ENCODE measurements at places on chromosomes 12 and 14. TPM values are rescaled to one million over a fixed set of nuclear protein-coding genes. Genes with fewer than 3 reads are reported as not detected.
A peak's percentile ranks its signal among the peaks of the same experiment; 100 is the strongest.

- DNase-seq, result peak; percentile 98
- H3K4me1 ChIP-seq, result peaks cover 64% of the 10 kb centered on the region
- peak overlapping the region; percentile 41 for H3K4me3 ChIP-seq
- peak overlapping the region; percentile 95 for H3K27ac ChIP-seq
These were observed 3.0 kb upstream of the CORO1C start for GRCh38 chr12:108734200-108734906.

The RASAL1 gene
- polyA plus RNA-seq, result not detected

GRCh38 chr12:52232203-52232673 lies 805 bp upstream of the KRT7 start:
- no peak overlapping the region for H3K27ac ChIP-seq
- no peaks in the 10 kb centered on the region for H3K4me1 ChIP-seq
- DNase-seq, result no peak

DNA sequence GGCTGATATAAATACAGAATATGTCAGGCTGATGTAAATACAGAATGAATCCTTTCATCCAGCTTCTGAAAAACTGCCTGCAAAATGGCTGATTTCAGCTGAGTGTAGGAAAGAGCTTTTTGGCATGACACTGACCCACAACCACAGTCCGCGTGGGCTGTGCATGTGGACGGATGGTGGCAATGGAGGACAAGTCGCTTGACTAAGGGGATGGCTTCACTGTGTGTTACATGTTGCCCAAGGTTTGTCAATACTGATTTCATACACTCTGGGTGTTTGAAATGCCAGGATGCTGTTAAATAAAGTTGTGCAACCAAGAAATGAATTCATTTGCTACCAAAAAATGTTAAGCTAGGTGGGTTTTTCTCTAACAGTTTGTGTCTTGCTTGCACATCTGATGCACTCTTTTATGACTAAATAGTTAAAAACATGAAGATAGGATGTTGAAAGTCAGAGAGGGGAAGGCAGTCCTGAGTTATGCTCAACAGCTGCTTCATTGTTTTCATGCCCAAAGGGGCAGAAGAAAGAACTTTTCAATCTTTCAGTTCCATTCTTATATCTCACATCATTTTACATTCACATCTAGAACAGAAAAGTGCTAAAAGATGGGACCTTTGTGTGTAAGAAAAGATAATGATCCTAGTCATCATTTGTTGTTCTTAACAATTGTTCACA lies 36.5 kb upstream of the OVCH1 start:
- H3K4me1 ChIP-seq, result no peaks in the 10 kb centered on the region
- H3K4me3 ChIP-seq, result no peak overlapping the region
- H3K27ac ChIP-seq, result no peak overlapping the region

GRCh38 chr14:103201801-103202200 lies 78.5 kb downstream of the TNFAIP2 start:
- no peak overlapping the region for H3K4me3 ChIP-seq
- no peak overlapping the region for H3K27ac ChIP-seq
- no peaks in the 10 kb centered on the region for H3K27me3 ChIP-seq
- H3K4me1 ChIP-seq, result peaks cover 27% of the 10 kb centered on the region

The ANKRD33 gene
- 0.07 TPM for polyA plus RNA-seq

The PLBD2 gene
- polyA plus RNA-seq, result 6.7 TPM

- H3K27me3 ChIP-seq, result no peaks in the 10 kb centered on the region
- H3K27ac ChIP-seq, result peak overlapping the region; percentile 62
- peak overlapping the region; percentile 73 for H3K4me3 ChIP-seq
- peaks cover 34% of the 10 kb centered on the region for H3K4me1 ChIP-seq
These were observed 494 bp downstream of the TMTC3 start for GRCh38 chr12:88142610-88142991.

The WNT5B gene
- polyA plus RNA-seq, result not detected

The RTRAF gene
- polyA plus RNA-seq, result 137 TPM

- H3K36me3 ChIP-seq, result no peaks in the 10 kb centered on the region
- no peak overlapping the region for H3K27ac ChIP-seq
- no peaks in the 10 kb centered on the region for H3K4me1 ChIP-seq
- H3K27me3 ChIP-seq, result no peaks in the 10 kb centered on the region
These were observed 62.3 kb downstream of the OTOGL start for GRCh38 chr12:80161612-80162011.

DNA sequence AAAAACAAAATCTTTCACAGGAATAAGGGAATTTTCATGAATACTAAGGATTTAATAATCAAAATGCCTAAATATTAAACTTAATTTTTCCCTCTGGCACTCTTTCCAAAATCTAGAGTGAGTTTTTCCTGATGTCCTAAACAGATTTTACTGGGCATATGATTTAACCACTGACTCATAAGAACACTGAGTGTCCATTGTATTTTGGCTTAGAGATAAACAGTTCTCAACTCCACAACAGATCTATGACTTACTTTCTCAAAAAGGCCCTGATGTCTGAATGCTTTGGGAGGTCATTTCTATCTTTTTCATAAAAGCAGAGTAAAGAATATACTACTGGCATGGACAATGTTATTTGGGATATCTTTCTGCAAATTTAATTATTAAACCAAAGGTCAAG lies 15.0 kb downstream of the TMBIM4 start:
- H3K4me1 ChIP-seq, result no peaks in the 10 kb centered on the region
- no peak overlapping the region for H3K27ac ChIP-seq
- no peak for DNase-seq
- no peak overlapping the region for H3K4me3 ChIP-seq
- no peaks in the 10 kb centered on the region for H3K27me3 ChIP-seq
- H3K36me3 ChIP-seq, result peaks cover 4% of the 10 kb centered on the region

DNA sequence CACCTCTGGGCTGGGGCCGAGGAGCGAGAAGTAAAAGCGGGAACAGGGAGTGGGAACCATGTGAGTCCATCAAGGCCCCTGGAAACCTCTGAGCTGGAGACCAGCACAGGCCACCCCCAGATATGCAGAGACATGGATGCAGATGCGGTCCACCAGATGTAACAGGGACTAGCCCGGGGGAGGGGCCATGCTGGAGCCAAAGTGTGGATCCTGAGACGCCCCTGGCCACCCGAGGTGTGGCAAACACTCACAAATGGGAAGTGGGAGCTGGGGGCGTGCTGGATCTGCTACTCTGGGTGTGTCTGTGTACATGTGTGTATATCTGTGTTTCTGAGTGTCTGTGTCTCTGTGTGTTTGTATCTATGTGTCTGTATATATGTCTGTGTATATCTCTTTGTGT lies 12.8 kb downstream of the MYL2 start:
- no peaks in the 10 kb centered on the region for H3K36me3 ChIP-seq
- no peaks in the 10 kb centered on the region for H3K4me1 ChIP-seq
- no peak overlapping the region for H3K4me3 ChIP-seq
- no peaks in the 10 kb centered on the region for H3K27me3 ChIP-seq

DNA sequence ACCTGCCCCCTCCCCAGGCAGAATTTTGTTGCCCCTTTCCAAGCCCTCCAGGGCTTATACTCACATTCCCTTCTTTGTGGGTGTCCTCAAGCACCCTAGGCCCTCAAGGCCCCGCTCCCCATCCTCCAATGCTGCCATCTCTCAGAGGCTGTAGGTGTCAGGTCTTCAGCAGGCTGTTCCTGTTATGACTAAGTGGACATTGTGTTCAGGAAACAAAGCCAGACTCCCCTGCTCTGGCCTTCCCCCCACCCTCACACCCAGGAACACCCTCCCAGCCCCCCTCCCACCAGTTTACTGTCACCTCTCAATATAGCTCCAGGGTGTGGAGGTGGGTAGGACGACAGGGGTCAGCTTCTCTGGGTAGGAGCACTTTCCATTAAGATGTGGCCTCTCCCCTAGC lies 1.4 kb upstream of the MYH6 start:
- H3K4me1 ChIP-seq, result no peaks in the 10 kb centered on the region
- no peak overlapping the region for H3K27ac ChIP-seq
- H3K27me3 ChIP-seq, result peaks cover 100% of the 10 kb centered on the region
- DNase-seq, result no peak

The MSI1 gene
- 0.09 TPM for polyA plus RNA-seq

The CHGA gene
- polyA plus RNA-seq, result not detected

The TMEM63C gene
- polyA plus RNA-seq, result 0.59 TPM

The ATP23 gene
- polyA plus RNA-seq, result 11.4 TPM

GRCh38 chr12:97022536-97023230 lies 115.6 kb downstream of the NEDD1 start:
- no peak overlapping the region for H3K4me3 ChIP-seq
- H3K27me3 ChIP-seq, result no peaks in the 10 kb centered on the region
- DNase-seq, result no peak
- H3K4me1 ChIP-seq, result no peaks in the 10 kb centered on the region
- H3K27ac ChIP-seq, result no peak overlapping the region
- H3K36me3 ChIP-seq, result no peaks in the 10 kb centered on the region

The TROAP gene
- polyA plus RNA-seq, result 22.5 TPM

DNA sequence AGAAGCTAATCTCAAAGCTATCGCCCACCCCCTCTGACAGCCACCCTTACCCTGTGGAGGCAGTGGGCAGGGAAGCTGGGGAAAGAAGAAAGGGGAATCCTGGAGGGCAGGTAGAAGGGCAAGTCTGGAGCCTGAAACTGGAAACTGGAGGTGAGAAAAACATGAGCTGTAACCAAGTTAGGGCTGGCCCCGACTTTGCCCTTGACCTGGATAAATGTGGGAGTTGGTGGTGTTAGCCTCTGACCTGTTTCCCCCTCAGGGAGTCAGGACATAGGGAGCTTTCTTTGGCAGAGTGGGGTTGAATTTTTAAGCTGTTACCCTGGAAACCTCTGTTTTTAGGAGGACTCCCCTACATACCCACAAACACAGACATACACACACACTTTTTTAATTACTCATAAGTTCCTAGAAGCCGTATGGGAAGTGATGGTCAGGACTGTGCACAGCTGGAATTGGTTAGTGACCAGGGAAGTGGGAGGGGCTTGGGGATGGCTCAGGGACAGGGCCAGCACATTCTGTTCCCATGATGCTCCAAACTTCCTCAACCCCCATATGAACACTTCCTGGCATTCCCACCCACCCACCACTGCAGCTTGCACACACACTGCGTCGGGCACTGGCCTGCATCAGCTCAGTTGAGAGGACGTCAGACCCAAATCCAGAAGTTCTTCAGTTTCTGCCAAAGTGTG lies 5.0 kb upstream of the MMP19 start:
- H3K27me3 ChIP-seq, result peaks cover 15% of the 10 kb centered on the region
- H3K4me3 ChIP-seq, result no peak overlapping the region
- H3K4me1 ChIP-seq, result peaks cover 26% of the 10 kb centered on the region
- H3K36me3 ChIP-seq, result no peaks in the 10 kb centered on the region
- H3K27ac ChIP-seq, result no peak overlapping the region
- DNase-seq, result peak; percentile 26

GRCh38 chr12:65355461-65355860 lies 77.0 kb downstream of the MSRB3 start:
- H3K36me3 ChIP-seq, result no peaks in the 10 kb centered on the region
- H3K27me3 ChIP-seq, result no peaks in the 10 kb centered on the region

Measured in HepG2 (cell line).